ENCODE measurements at places on chromosomes 13 and 19. TPM values are rescaled to one million over a fixed set of nuclear protein-coding genes. Genes with fewer than 3 reads are reported as not detected.

GRCh38 chr19:51550848-51551672 is 19.6 kb upstream of the SIGLEC6 start:
- no peaks in the 10 kb centered on the region for H3K4me1 ChIP-seq
- H3K27ac ChIP-seq = no peak overlapping the region
- no peak overlapping the region for H3K4me3 ChIP-seq
- H3K27me3 ChIP-seq = no peaks in the 10 kb centered on the region
- H3K36me3 ChIP-seq = no peaks in the 10 kb centered on the region

The RFC3 gene
- total RNA-seq = 6.3 TPM

GRCh38 chr19:28509079-28509895 is 703.7 kb downstream of the UQCRFS1 start:
- H3K27ac ChIP-seq = no peak overlapping the region
- H3K36me3 ChIP-seq = no peaks in the 10 kb centered on the region
- no peaks in the 10 kb centered on the region for H3K4me1 ChIP-seq
- no peak for DNase-seq
- no peaks in the 10 kb centered on the region for H3K27me3 ChIP-seq

The SIGLEC9 gene
- total RNA-seq = 15.2 TPM
